Kasumi-1 (cell line): ENCODE measurements at places on chromosomes 2 and 18.

- no peak for DNase-seq
Measured at GRCh38 chr2:237892478-237892877, 33.1 kb downstream of the RAMP1 start.

DNA sequence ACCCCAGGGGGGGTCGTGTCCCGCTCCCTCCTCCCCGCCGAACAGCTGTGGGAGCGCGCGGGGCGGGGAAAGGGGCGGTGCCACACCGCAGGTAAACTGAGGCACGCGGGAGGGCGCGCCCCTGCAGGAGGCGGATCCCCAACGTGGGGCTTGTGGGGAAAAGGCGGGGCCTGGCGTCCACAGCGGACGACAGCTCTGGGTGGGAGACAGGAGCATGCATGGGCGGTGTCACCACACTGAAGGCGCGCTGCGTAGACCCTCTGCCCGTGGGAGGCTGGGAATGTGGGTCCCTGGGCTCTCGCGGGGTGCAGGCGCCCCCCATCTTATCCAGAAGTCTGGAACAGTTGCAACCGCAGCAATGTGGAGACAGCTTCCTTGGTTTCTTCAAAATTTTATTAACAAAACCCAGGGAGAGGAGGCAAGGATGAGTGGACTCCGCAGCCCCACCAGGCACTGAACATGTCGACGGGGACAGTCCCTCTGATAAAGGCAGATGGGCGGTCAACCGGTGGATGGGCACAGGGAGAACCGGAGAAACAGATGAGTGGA, 723 bp upstream of the MBD1 start:
- DNase-seq, result no peak

- DNase-seq, result no peak
Measured at GRCh38 chr18:50126471-50126870, 68.5 kb downstream of the MYO5B start.

DNA sequence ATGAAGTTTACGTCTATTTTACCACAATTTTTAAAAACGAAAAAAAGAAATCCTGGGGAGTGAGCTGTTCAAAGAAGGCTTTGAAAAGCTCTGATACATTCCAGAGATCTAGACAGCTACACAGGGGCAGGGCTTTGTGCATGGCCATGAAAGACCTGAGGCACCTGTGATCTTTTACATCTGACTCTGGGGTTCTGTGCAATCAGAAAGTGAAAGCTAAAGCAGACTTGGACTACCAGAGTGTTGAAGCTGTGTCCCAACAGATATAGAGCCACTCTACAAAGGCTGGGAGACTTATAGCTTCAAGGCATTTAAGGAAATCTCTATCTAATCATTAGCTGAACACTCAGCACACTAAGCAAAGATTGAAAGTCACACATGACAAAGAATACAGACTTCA, 34.1 kb downstream of the PARD6G start:
- DNase-seq, result no peak

DNA sequence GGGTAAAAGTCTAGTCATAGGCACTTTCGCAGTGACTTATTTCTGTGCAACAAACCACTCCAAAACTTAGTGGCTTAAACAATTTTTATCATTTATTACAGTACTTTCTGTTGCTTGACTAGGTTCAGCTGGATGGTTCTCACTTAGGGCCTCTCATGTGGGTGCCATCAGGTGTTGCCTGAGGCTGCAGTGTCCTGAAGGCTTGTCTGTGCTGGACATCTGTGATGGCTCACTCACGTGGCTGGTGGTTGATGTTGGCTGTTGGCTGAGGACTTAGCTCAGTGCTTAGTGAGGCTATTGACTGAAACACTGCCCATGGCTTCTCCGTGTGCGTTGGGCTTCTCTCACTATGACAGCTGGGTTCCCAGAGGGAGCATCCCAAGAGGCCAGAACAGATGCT, 81.4 kb upstream of the GCFC2 start:
- no peak for DNase-seq

GRCh38 chr2:117536139-117536538, 278.4 kb upstream of the DDX18 start:
- DNase-seq, result peak; percentile 17
